Activated CD8-positive, alpha-beta memory T cell treated with anti-CD3 and anti-CD28 coated beads, Interleukin-2, amount 50 U/mL, for 4 hours (primary cell): ENCODE measurements at places on chromosomes 12 and 14.

DNA sequence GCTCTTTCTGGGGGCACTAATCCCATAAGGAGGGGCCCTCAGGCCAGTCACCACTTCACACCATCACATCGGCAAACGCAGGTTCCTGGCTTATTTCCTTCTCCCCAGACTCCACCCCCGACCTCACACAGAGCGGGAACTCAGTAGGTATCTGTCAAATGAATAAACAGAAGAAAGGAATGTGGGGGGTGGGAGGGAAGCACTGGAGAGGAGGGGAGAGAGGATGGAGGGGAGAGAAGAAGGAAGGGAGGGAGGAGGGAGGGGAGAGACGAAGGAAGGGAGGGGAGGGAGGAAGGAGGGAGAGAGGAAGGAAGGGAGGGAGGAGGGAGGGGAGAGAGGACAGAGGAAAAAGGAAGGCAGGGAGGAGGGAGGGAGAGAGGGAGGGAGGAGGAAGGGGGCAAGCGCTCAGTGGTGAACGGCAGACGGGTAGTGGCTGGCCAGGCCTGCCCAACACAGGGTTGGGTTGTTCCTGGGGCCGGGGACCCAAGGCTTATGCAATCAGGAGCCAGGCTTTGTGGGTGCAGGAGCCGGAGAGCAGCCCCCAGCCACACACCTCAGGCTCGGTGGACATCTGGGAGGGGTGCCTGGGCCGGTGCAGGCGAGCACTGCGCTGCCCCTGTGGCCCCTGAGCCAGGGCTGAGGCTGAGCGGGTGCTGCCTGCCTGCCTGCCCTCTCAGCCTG is 52.6 kb upstream of the FBRSL1 start:
- no peak for DNase-seq

- no peak for DNase-seq
These were observed 1205.3 kb downstream of the GALC start for GRCh38 chr14:86787717-86788116.

DNA sequence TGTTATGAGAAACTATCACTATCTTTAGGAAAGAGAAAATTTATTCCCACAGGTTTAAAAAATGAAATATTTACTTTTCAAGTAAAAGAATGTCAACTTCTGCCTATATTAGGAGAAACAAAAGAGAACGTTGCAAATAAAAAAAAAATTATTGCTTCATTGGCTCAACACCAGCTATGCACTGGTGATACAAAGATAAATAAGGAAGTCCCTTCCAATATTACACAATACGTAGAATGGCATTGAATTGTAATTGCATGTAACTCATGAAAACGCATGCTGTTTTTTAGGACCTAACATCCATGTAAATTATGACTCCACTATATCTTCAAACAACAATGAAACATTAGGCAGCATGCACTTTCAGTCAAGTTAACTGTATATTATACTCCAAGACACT is 56.4 kb upstream of the RERGL start:
- DNase-seq, result no peak

DNA sequence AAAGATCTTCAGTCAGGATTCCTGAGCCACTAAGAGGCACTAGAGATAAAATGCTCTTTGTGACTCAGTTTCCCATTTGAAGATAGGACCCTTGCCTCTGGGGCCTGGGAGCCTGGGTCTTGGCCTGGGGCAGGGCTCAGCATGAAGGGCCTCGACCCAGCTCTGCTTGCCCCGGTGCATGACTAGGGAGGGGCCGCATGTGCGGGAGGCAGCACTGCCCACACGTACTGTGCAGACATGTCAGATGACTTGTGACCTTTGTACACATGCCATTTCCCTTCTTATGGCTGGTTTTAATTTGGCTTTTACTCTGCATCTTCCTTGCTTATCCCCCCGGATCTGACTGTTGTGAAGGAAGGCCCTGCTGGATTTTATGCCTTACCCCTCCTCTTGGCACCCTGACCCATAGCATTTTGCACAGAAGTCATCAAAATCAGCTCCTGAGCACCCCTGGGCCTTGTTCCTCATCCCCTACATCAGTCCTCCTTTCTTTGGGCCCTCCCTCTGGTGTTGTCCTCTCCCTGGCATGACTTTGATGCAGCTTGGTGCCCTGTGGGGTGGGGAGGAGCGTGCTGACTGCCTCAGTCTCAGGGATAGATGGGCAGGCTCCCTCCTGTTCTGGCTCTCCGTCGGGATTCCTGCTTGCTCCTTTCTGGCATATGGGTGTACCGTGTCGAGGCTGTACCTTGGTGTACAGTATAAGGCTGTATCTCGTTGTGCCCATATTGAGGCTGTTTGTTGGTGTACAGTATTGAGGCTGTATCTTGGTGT is 4.4 kb downstream of the CLSTN3 start:
- no peak for DNase-seq

- DNase-seq, result no peak
These were observed 25.7 kb downstream of the ITPR2 start for GRCh38 chr12:26807292-26807691.

DNA sequence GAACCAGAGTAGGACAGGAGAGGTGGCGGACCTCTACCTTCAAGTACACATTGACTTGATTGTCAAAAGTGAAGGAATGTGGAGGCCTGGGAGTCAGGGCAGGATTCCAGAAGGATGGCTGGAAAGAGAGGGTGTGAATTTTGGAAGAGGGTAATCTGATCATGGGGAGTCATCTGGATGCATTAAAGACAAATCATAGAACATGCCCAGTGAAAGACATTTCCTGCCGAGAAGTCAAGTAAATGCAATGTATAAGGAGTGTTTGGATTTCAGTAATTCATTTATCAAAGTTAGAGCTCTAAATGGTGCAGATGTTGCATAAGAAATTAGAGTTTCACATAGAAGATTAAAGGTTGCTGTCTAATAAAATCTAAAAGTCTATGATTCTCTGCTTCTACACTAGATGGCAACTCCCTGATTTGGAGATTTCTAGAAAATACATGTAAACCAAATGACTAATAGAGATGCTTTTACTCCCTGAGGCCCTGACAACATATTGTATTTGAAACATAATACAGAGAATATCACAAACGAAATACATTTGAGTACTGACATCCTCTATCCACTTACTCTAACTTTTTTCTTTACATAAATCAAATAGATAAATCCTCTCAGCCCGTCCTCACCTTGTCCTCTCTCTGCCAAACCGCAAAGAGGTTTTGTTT is 91.3 kb downstream of the KCNA5 start:
- no peak for DNase-seq

- peak; percentile 69 for DNase-seq
These were observed 68.0 kb downstream of the CCDC88C start for GRCh38 chr14:91349481-91350074.

GRCh38 chr14:20499108-20499507 is 6.2 kb upstream of the RNASE10 start:
- no peak for DNase-seq

GRCh38 chr12:57940052-57940914 is 1.1 kb upstream of the ATP23 start:
- DNase-seq, result no peak

DNA sequence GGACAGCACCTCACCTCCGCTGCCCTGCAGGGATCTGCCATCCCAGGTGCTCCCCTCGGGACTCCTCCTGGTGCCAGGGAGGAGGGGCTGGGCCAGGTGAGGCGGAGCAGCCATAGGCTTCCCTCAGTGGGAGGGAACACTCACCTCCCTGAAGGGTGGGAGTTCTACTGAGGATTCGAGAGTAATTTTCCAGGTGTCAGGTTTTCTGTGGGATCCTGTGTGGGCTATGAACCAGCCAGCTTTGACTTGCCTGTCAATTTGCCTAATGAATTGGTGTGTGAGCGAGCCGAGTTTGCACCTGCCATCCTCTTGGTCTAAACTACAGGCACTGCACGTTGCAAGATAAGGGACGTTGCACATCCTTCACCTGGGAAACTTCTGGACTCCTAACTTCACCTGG is 50.3 kb downstream of the NOC4L start:
- DNase-seq, result no peak

DNA sequence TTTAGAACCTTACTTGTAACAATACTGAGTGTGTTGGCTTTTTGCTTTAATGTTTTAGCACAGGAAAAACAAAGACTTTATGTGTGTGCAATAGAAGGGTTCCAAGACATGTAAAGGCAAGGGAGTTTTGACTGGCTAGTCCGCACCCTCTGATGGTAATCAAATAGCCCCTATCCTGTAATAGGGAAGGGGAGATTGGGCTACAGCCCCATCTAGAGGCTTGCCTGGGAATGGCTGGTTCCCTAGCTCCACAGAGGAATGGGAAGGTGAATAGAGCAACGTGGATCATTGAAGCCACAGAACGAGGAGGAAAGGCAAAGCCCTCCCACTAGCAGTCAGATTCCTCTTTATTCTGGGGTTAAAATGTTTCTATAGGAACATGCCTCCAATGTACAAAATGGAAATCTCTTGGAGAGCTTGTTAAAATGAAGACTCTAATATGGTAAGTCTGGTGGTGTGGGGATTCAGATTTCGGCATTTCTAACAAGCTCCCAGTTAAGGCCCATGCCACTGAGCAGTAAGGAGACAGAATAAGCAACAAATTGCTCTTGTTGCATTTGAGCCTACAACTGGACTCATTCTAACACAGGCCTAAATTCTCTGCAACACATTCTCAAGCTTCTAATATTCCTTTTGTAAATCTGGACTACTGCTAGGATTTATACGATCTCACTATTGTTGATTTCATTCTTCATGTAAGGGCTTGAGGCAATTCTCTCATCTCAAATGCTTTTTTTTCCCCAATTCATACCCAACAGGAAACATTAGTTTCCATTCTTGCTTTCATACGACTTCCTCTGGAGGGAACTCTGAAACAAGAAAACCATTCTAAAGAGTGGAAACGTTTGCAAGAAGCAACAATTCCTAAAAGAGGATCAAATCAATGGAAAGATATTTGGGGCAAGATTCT is 57.1 kb downstream of the NIN start:
- no peak for DNase-seq

GRCh38 chr12:3046441-3047200 is 30.6 kb upstream of the TSPAN9 start:
- DNase-seq, result no peak

DNA sequence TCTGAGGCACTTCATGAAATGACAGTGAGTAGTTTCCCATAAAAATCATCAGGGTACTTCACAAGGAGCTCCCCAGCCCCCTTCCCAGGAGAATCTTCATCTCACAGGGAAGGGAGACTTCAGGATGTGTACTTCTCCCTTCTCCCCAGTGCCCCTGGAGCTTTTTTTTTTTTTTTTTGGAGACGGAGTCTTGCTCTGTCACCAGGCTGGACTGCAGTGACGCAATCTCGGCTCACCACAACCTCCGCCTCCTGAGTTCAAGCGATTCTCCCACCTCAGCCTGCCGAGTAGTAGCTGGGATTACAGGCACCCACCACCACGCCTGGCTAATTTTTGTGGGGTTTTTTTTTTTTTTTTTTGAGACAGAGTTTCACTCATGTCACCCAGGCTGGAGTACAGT is 10.4 kb downstream of the ITPK1 start:
- DNase-seq, result no peak

GRCh38 chr14:39229222-39229543 is 4.5 kb upstream of the MIA2 start:
- DNase-seq, result peak; percentile 28

DNA sequence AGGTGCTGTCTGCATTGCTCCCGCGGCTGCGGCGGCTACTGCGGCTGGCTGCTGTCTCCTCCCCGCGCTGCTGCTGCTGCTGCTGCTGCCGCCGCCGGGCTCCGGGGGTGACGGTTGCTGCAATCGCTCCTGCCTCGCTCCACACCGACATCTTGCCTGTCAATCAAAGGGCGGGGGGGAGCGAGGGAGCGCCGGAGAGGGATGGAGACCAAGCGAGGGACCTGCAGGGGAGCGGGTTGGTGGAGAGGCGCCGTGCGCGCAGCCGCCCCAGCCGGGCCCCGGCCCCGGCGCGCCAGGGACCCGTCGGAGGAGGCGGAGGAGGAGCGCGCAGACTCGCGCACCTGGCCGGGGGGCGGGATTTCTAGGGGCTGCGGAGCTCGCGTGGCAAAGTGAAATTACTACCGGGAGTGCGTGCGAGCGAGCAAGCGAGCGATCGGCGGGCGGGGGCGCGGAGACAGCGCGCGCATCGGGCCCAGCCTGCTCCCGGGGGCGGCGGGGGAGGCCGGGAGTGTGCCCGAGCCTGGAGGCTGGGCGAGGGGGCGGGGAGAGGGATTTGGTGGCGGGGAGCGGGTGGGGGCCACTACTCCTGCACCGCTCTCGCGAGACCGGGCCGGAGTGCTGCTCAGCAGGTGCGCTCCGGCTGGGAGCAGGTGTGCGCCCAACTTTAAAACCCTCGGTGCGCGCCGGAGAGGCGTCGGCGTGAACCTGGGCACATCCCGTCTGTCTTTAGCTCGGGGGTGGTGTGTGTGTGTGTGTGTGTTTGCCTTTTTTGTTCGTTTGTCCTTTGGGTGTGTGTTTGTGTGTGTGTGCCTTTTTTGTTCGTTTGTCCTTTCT is at the start of gene KSR2:
TSS of gene KSR2 (minus strand) at position 165 of the 834 bp plus-strand sequence. CDS start 735 bp downstream, outside the sequence.
- peak; percentile 24 for DNase-seq
